ENCODE measurements at places on chromosomes 12 and 14. TPM values are rescaled to one million over a fixed set of nuclear protein-coding genes. Genes with fewer than 3 reads are reported as not detected.

LDHB gene
- total RNA-seq, result 220 TPM

LTBP2 gene
- total RNA-seq, result 14.4 TPM

GRCh38 chr14:102363182-102363943 lies 622 bp downstream of the TECPR2 start:
- DNase-seq, result no peak

GRCh38 chr14:96038920-96039632 lies at the start of gene C14orf132:
Gene C14orf132, plus strand, starts transcription at chr14:96039362. Its CDS starts 139 bp downstream, at chr14:96039501.
- DNase-seq, result peak; percentile 70

- DNase-seq, result peak; percentile 72
Observed at GRCh38 chr14:64549791-64550620, at the start of gene PPP1R36. Gene PPP1R36, plus strand, starts transcription at chr14:64549961. Its CDS starts 37 bp downstream, at chr14:64549998.

DNA sequence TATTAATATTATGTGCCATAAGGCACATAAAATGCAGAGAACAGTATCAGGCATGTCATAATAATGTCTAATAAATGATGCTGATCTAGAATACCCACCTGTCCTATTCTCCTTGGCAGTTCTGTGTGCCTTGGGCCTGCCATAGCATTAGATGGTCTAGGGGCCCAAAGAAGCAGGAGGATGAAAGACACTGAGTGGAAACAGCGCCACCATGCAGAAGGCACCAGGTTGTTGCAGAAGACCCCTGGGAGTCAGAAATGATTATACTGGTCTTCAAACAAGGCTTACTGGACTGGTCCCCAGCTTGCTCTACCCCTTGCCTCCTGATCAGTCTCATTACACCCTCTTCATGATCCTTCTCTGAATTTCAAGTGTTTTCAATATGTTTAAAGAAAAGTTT lies 353.3 kb downstream of the GRIN2B start:
- no peak for DNase-seq

Measured in pancreas (tissue), 10 donors.